Stimulated activated CD8-positive, alpha-beta memory T cell treated with anti-CD3 and anti-CD28 coated beads, Interleukin-7, amount 100 ng/mL, for 1 hour (primary cell): ENCODE measurements at places on chromosomes 6 and 20.

GRCh38 chr6:10269814-10270472, 144.9 kb downstream of the TFAP2A start:
- no peak for DNase-seq

- no peak for DNase-seq
These were observed 5.3 kb downstream of the NAA20 start for GRCh38 chr20:20022498-20022897.

GRCh38 chr6:136037876-136038460, 186.5 kb downstream of the PDE7B start:
- DNase-seq = no peak

GRCh38 chr20:46802722-46803121, 91.9 kb upstream of the EYA2 start:
- no peak for DNase-seq

- no peak for DNase-seq
These were observed 13.4 kb upstream of the SERPINB1 start for GRCh38 chr6:2855061-2855519.

GRCh38 chr6:142275236-142276006, 26.4 kb upstream of the ADGRG6 start:
- DNase-seq = no peak

DNA sequence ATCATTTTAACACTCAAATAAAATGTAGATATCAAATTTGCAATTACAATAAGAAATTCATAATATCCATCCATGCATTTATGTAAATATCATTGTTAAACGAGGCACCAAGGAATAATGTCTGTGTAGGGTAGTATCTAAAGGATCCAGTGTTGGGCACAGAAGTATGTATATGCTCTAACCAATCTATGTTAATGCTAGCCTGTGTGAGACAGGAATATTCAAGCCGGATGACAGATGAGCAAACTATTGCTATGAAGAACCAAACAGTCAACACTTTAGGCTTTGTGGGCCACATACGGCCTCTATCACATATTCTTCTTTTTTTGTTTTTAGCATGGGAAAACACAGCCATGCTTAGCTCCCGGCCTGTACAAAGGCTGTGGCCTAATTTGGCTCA, 45.0 kb downstream of the HUS1B start:
- no peak for DNase-seq

DNA sequence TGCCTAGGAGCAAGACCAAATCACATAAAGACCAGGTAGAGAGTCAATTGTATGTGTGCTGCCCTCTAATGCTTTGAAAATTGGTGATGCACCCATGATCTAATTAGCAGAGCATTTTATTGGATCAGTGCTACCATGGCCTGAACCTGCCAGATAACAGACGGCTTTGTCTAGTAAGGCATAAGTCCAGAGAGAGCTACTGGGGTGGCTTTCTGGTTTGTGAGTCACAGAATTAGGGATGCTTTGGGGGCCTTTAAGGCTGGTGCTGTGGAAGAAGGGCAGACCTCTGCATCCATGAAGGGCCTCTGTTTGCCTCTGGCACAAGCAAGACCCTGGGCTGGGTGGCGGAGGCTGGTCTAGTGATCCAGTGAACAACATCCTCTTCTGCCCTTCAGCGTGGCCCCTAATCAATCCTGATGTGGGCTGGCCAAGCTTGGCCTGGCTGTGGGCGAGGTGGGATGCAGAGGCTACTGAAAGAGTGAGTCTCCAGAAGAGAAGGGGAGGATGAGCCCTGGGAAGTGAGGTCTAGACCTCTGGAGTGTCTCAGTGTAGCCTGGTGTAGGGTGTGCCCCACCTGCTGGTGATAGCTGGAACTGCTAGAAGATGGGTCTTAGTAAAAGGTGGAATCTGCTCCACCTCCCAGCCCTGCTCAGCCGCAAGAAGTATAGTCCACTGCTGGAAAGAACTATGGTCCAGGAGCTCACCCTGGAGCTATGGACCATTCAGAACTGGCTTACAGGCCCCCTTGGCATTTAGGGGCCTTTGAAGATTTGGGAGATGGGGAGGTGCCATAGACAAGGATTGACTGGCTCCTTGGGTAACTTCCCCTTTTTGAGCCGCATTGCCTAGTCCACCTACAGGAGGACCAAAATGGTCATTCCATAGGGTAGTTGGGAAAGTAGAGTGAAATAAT, 36.7 kb upstream of the AAR2 start:
- DNase-seq = peak; percentile 44

- no peak for DNase-seq
These were observed 3.4 kb downstream of the CST2 start for GRCh38 chr20:23823111-23823510.

DNA sequence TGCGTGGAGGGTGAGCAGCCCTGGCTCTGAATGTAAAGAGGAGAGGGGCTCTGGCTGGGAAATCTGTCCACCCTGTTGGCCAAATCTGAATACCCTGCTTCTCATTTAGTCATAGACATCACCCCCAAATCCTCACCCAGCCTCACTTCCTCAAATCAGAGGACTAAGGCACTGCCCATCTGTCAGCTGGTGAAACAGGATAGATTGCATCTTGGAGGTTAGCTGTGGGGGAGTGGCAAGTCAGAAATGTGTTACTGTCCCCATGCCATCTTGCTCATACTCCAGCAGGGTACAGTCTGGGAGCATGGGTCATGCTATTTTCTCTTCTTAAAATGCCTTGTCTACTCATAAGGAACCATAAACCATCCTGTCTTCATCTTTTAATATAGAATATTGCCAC, 9.5 kb upstream of the DTNBP1 start:
- DNase-seq = no peak

- no peak for DNase-seq
These were observed 17.4 kb downstream of the MYLK4 start for GRCh38 chr6:2733324-2733723.

- DNase-seq = no peak
These were observed 36.1 kb downstream of the GMDS start for GRCh38 chr6:2209226-2209809.

DNA sequence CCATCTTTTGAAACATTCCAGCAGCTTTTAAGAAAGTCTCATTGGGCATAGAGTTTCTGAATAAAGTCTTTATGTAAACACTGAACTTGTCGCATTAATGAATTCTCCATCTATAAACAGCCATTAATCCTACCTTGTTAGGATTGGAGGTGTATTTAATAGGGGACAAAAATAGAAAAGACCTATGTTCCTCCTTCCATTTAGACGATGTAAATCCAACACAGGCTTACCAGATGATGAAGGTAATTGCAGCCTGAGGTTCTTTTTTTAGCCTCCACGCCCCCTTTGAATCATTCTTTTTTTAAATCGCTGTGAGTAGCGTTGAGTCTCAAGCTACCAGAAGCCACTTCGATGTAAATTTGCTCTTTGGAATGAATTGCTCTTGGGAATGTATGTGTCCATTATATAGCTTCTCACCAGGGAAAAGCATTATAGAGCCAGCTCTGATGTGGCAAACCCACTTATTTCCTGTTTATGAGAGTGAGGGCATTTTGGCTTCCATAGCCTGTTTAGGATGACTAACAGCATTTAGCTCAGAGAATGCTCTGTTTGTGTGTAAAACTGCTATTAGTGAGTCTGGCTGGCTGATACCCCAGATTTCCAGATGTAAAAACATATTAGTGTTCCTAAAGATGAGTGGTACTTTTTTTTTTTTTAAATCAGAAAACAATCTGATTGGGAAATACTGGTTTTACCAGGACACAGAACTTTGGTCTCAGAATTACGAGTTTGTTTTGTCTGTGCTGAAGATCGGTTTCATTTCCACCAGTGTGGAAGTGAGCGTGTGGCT, 74.9 kb upstream of the CLDN20 start:
- no peak for DNase-seq

DNA sequence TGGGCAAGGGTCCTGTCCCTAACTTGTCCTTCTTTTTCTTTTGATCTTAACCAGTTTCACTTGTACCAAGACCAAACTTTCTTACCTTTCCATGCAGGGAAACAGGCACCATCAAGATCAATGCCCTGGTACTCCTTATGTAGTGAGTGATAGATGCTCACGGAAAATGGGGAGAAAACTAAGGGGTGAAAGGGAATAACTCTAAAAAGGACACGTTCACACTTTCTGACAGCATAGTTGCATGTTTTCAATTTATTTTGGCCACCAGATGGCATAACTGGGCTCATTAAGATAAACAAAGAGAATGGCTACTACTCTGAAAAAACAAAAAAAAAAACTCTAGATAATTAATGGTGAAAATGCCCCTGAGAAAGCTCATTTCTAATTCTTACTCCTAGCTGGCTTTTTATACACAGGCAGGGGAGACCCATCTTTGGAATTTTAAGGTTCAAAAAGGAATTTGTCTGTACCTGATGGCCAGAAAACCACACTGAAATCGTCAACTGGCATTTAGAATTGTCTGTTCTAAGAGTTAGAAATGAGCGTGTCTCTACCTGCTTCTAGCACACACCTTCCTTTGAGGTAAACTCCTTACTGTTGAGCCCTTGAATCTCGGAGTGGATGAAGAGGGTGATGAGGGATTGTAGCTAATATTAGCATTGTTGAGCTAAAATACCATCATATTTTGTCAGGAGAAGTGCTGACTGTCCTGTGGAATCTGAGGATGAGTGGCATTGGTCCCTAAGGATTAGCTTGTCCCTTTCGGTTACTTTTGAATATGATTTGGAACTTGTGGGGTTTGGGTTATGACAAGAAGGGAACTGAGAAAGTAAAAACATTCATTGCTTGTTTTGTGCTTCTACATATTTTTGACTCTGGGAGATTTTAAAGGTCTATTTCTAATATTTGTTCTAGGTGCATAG, 62.2 kb upstream of the DDR1 start:
- no peak for DNase-seq

- DNase-seq = no peak
These were observed 158.0 kb downstream of the DST start for GRCh38 chr6:56484669-56485068.

- no peak for DNase-seq
These were observed 48.1 kb downstream of the PRDM1 start for GRCh38 chr6:106134087-106134770.

DNA sequence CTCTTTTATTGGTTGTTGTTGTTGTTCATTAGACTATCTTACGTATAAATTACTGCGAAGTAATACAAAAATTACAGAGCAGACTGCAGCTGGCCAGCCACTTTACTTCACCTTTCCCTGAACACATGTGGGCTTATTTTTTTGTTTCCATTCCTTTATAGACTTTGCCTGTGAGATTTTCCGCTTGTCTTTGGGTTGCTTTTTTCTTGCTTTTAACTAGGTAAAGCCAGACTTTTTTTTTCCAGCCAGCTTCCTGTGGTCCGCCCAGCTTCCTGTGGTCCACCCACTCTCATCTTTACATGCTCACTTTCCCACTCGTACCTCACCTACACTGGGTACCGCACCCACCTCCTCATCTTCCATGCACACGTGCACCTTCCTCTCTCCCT, 79.0 kb downstream of the IPCEF1 start:
- no peak for DNase-seq

- DNase-seq = no peak
These were observed 71.6 kb downstream of the NFATC2 start for GRCh38 chr20:51470907-51471411.

- DNase-seq = no peak
These were observed 44.9 kb downstream of the HLA-DRA start for GRCh38 chr6:32484614-32484998.

GRCh38 chr20:62487561-62488354, 12.0 kb upstream of the GATA5 start:
- DNase-seq = no peak

- no peak for DNase-seq
These were observed 8.0 kb downstream of the ZNF335 start for GRCh38 chr20:45964006-45964400.

- no peak for DNase-seq
These were observed 43.3 kb downstream of the IRAK1BP1 start for GRCh38 chr6:78910591-78911171.

DNA sequence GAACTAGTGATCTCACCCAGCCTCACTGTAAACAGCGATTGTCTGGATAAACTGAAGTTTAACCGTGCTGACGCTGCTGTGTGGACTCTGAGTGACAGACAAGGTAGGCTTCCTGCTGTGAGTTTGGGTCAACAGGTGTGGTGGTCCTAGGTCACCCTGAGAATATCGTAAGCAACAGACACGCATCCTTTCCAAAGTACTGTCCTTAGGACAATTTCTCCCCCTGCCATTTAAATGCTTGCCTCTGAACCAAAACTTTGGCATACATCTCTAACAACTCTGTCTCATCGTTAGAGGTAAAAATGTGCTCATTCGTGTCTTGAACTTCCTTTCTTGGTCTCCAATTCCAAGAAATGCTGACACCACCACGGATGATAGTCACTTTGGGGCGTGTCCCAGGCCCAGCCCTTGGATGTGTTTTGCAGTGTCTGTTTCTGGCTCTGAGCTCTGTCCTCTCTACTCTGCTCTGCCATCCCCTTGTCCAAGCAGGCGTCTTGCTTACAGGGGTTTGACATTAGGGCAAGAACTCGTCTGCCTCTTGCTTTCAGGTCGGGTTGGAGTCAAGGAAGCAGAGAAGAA, 95.5 kb downstream of the EYA2 start:
- no peak for DNase-seq

GRCh38 chr20:3226093-3226492, 12.9 kb downstream of the SLC4A11 start:
- DNase-seq = no peak

DNA sequence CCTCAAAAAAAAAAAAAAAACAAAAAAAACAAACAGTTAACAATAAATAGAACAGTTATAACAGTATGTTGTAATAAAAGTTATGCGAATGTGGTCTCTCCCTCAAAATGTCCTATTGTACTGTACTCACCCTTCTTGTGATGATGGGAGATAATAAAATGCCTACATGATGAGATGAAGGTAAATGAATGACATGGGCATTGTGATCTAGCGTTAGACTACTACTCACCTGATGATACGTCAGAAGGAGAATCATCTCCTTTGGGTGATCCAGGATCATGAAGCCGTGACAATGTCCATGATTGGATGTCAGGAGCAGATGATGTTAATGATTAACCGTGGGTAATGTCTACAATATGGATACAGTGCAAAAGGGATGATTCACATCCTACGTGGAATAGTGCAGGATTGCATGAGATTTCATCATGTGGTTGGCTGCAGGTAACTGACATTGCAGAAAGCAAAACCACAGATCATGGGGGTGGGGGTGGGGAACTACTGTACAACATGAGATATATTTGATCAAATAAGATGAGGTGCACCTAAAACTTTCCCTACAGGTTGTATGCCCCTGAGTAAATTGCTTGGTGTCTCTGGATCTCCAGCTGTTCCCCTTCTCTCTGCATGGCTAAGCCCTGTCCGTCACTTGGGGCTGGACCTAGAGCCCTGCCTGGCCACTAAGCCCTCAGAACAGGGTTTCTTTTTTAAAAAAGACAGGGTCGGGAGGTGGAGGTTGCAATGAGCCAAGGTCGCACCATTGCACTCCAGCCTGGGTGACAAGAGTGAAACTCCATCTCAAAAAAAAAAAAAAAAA, 6.2 kb upstream of the RBCK1 start:
- DNase-seq = no peak
